Hepatic stellate cell (primary cell): ENCODE measurements at places on chromosomes 3 and 15.

- DNase-seq = no peak
These were observed 62.4 kb upstream of the NPHP3 start for GRCh38 chr3:132784502-132785025.

DNA sequence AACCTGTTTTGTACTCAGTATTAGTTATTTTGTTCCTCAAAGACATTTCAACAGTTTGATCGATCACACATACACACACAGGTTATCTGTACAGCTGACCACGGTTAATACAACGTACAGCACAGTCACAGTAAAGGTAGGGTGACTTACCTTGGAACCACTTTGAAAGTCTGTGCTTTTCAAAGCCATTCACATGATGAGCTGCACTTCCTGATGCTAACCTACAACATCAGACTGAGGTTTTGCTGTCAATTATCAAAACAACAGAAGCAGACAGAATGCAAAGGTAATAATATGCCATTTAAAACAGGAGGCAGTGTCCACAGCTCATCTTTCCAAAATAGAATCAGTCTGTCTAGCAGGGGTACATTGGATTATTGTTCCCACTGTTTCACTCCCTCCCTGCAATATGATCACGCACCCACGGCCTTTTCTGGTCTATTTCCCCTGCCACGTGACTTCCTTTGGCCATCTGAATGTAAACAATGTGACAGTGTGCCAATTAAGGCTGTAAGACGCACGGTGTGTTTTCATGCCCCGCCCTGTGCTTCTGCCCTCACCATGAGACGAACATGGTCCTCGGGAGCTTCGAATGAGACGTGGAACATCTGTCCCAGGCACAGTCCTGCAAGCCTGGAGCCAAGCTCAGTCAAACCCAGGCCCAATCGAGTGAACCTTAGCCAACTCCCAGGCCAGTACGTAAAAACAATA, 102.4 kb downstream of the FMN1 start:
- no peak for DNase-seq

DNA sequence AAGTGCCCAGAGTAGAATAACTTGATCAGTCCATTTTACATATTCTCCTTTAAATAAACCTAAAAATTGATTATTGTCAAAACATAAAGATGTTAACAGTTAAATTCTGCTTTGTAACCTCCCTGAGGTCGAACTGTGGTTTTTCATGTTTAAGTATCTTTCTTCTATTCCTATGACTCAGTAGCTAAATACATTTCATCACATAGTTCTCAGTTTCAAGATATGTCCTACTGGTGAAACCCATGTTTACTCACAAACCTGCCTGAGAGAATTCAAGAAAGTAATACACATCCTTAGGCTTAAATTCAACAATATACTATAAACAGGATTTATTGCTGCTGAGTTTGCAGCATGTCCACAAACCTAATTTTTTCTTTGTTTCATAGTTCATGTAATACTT, 692.9 kb downstream of the ZPLD1 start:
- DNase-seq = no peak

GRCh38 chr3:78937475-78937874, 830.3 kb downstream of the ROBO1 start:
- DNase-seq = no peak
